ENCODE measurements at places on chromosomes 6 and 20.
A peak's percentile ranks its signal among the peaks of the same experiment; 100 is the strongest.

DNA sequence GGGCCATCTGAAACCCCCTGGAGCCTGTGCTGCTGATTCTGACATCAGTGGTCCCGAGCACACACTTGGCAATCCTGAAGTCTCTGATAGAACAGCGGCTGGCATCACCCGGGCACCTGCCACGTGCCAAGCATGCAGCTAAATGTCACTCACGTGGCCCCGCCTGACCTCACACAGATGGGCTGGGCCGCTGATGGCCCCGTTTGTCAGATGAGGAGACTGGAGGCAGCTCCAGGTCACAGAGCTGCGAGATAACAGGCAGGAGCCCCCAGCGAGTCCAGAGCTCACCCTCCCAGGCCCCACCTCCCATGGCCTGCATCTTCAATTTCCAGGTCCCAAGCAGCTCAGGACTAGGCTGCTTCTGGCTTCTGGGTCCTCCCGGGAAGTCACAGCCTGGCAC lies 67.2 kb downstream of the YTHDF1 start:
- DNase-seq, result no peak

- no peak for DNase-seq
Observed at GRCh38 chr6:25418454-25419052, 139.4 kb downstream of the CARMIL1 start.

DNA sequence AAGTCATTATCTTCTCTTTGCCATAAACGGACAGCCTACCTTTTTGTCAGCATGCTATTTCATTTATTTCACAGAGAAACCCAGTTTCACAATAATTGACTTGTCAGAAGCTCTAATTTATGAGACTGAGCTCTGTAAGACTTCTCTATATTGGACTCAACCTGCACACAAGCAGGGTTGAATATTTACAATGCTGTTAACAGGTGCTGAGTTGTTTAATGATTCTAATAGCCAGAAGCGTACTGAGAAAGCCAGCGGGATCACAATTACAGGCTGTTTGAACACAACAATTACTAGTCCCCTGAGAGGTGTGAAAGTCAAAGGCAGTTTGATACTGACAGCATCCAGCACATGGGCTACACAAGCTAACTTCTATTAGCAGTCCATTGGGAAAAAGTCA lies 128.2 kb upstream of the SIM1 start:
- DNase-seq, result no peak

GRCh38 chr6:64984948-64985347 lies 722.1 kb downstream of the EYS start:
- no peak for DNase-seq

GRCh38 chr6:52876056-52876787 lies 33.3 kb downstream of the GSTA3 start:
- DNase-seq, result no peak

DNA sequence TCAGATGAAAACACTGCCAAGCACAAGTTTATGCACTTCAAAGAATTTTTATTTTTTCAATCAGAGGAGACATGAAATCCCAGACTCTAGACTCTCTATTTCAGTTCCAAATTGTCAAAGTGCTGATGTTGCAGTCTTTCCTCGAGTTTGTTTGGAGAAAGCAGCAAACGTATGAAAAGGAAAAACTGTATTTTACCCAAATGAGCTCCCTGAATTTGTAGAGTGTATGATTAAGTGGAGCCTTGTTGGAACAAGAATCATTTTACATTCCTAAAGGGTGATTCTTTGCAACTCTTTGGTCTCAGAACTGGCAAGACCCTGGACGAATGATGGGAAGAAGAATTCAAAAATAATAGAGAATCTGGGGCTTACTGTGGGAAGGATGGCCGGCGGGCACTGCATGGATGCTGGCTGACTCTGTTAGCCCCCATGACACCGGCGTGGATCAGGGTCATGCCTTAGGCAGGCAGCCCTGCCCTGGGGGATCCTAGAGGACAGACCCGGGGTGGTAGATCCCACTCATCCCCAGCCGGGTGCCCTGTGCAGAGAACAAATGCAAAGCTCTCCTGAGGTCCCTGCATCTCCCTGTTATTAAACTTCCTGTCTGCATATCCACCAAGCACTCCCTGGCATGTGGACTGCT lies 207.4 kb downstream of the FNDC1 start:
- no peak for DNase-seq

DNA sequence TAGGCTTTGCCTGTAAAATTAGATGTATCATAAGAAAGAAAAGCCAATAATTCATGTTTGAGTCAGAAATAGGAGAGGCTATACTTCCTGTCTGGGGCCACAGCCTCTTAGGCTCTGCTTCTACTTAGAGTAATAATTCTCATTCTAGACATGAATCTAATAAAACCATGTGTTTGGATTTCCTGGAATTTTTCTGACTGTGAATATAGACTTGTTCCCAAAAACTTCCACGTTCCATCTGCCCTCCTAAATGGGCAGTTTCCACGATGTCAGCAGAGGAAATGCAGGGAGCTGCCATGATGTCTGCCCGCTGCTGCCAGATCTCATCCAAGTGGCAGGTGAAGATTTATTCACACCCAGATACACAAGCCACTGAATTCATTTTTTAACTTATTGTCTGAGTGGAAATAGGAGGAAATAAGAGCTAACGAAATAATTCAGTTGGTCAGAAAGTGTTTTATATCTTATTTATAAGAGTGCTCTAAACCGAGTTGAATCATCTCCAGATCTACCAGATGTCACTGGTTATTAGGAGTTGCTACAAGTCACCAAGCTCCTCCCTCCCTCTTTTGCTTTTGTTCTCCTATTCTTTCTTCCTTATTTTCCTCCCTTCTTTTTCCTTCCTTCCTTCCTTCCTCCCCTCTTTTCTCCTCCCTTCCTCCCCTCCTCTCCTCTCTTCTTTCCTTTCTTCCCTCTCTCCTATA lies 69.3 kb downstream of the ALDH8A1 start:
- no peak for DNase-seq

DNA sequence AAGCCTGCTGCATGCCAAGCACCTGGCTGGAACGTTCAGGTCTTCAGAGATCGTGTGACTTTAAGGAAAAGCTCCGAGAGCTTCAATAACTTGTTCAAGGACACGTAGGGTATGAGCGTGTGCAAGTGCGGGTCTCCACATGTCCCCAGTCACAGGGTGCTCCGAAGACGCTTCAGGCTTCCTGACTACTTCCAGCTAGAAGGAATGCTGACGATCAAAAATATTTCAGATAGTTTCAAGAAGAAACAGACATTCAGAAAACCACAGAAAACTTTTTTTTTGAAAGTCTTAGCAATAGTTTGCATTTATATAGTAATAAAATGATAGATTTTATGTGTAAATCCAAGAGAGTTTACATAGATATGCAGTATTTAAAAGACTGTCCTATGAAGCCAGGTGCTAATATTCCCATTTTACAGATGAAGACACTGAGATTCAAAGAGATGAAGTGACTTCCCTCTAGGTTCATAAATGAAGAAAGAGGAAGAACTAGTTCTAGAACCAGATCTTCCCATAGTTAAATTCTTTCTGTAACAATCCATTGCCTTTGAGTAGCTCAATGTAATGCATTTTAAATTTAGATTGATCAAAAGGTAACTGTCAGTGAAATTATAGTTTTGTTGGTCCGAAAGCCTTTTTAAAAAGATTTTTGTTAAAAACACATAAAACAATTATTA lies 247.6 kb downstream of the MYLK4 start:
- DNase-seq, result no peak

GRCh38 chr6:159100395-159101182 lies 55.8 kb upstream of the TAGAP start:
- DNase-seq, result no peak

DNA sequence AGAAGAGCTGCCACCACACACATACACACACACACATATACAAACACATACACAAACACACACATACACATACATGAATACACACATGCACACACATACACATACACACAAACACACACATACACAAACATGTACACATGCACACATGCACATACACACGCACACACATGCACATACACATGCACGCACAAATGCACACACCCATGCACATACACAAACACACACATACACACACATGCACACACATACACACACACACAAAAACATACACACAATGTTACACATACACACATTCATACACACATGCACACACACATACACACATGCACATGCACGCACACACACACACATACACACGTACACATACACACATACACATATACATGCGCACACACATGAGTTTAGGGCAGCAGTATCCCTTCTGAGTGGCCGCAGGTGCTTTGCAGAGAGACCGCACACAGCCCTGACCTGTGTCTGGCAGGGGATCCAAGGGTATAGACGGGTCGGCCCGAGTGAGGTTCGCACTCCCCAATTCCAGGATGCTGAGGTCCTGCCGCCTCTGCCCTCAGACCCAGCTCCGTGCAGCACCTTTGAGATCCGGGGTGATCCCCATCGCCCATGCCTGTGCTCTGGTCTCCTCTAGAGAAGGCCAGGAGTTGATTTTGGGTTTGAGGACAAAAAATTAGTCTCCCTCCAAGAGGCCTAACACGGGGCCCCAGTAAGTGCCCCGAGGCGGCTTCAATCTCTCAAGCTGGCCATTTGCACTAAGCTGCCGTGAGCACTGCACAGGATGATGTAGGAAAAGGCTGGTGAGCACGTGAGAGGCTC lies 56.8 kb downstream of the TMEM242 start:
- no peak for DNase-seq

- DNase-seq, result no peak
Observed at GRCh38 chr20:9330151-9330550, 184.2 kb upstream of the LAMP5 start.

GRCh38 chr6:152118678-152119077 lies 311.2 kb downstream of the ESR1 start:
- DNase-seq, result no peak

GRCh38 chr6:57173886-57174510 lies 1.9 kb downstream of the BAG2 start:
- no peak for DNase-seq

- DNase-seq, result no peak
Observed at GRCh38 chr20:51953731-51954340, 151.5 kb upstream of the SALL4 start.

DNA sequence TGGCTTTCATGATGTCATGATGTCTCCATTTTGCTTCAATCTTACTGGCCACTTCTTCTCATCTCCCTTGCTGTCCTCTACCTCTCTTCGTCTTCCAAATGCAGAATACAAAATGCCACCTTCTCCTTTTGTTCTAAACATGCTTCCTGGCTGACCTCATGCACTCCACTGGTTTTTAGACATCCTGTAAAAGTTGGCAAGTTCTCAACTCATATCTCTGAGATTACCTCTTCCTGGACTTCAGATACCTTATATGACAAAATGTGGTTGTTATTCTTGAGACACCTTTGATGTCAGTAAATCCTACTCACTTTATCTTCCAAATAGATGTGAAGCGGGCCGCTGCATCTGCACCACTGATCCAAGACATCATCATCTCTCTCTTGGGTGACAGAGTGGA lies 212.7 kb upstream of the FOXA2 start:
- no peak for DNase-seq

GRCh38 chr6:4102687-4103244 lies 23.8 kb upstream of the FAM217A start:
- DNase-seq, result no peak

GRCh38 chr6:9540534-9541126 lies 874.2 kb downstream of the TFAP2A start:
- no peak for DNase-seq

- DNase-seq, result peak; percentile 39
Observed at GRCh38 chr6:5994234-5994998, 12.3 kb downstream of the NRN1 start.

GRCh38 chr6:125834348-125834747 lies 43.6 kb downstream of the NCOA7 start:
- DNase-seq, result no peak

- no peak for DNase-seq
Observed at GRCh38 chr20:47036091-47036870, 141.6 kb downstream of the EYA2 start.

DNA sequence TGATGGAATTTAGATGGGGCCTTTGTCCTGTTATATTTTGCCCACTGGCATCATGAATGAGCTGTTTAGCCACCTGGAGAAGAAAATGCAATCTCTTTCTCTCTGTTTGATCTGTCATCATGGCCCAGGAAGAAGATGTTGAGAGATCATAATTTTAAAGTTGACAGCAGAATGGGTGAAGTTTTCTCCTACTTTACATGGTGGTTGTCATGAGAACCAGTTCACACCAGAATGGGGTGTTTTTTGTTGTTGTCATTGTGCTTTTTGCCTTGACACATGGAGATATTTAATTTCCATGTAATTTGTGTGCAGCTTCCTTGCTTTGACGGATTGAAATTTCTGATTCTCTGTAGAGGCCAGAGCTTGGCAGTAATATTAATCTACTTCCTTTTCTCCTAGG lies 122.5 kb downstream of the FARS2 start:
- DNase-seq, result no peak
